Mesothelial cell of epicardium (in vitro differentiated cells): ENCODE measurements at places on chromosomes 12 and 14. TPM values are rescaled to one million over a fixed set of nuclear protein-coding genes. Genes with fewer than 3 reads are reported as not detected.
A peak's percentile ranks its signal among the peaks of the same experiment; 100 is the strongest.

DNA sequence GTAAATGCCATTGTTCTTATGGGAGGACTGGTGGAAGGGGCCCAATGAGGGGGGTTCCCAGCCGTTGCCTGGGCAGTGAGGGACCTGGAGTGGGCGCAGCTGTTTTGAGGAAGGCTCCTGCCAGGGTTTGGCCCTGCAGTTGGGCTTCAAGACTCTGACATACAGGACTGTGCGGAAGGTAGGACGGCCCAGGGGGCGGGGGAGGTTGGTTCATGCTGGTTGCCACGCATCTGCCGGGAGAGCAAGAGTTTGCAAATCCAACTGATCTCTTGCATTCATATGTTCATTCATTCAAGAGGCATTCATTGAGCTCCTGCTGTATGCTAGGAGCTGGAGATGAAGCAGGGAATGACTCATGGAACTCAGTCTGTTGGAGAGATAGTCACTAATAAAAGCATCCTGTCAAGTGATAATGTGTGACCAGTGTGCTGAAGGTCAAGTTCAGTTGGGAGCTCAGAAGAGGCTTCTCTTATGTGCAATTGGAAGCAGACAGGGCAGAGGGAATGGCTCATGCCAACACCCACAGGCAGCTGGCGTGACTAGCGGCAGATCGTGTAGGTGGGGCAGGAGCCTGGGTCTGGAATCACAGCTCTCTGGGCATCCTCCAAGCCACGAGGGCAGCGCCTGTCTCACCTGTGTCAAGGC is 7.8 kb downstream of the SH2B3 start:
- DNase-seq, result no peak

- DNase-seq, result no peak
Measured at GRCh38 chr14:95301527-95302187, 18.1 kb downstream of the CLMN start.

DNA sequence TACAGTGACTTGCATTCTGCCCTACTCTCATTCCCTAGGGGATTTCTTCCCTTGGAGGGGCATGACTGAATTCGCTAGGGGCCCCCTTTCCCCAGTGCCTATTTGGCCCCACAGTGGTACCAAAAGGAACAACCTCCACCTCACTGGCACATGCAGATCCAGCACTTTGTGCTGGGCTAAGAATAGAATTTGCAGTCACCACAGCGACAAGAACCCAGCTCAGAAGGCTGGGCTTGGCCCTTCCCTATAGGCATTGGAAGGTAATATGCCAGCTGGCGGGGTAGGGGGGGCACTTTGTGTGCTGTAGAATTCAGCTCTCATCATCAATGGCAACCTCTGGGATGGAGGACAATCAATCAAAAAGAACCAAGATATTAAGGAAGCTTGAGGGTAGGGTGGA is 13.9 kb downstream of the BAZ2A start:
- DNase-seq, result no peak

- no peak for DNase-seq
Measured at GRCh38 chr12:57229046-57229633, 371 bp upstream of the SHMT2 start.

GRCh38 chr14:70416725-70417349 is at the start of gene SYNJ2BP:
TSS of gene SYNJ2BP (minus strand) at chr14:70417090. CDS start at chr14:70416963, 127 bp downstream.
- DNase-seq, result peak; percentile 57

DNA sequence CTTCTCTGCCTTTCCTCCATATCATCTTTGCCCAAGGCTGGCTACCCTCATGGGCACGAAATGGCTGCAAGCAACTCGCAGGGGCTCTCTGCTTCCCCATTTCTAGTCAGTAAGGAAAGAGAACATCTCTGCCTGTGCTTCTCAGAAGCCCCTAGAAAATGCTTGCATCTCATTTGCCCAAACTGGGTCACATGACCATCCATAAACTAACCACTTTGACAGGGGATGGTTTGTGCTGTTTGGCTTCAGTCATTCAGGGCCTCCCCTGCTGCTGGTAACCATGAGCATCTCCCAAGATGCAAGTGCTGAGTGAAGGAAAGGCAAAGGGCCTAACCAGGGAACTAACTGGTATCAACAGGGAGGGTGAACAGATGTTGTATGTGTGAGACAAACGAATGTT is 91.1 kb downstream of the CCDC60 start:
- no peak for DNase-seq

Gene C14orf180
- total RNA-seq, result 0.29 to 0.52 TPM (median 0.36 TPM) in 3 replicates

DNA sequence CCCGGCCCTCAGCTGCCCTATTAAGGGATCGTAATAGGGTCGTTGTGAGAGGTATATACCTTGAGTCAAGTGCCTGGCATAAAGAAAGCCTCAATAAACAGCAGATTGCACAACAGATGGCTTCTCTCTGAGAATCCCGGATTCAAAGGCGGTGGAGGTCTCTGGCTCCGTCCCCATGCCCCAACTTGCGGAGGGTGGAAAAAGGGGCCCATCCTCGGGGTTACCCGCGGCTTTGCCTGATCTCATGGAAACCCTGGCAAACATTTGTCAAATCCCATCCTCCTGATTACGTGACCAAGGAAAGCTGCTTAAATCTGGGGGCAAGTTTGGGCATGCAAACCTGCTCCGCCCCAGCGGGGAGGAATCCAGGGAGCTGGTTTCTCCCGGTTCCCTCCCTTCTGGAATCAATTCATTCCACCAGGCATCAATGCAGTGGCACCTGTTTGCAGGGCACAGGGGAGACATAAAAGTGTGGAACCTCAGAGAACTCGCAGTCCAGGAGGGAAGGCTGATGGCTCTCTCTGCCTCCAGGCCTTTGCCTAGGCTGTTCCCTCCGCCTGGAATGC is 12.3 kb downstream of the TRPV4 start:
- DNase-seq, result no peak

Gene CARMIL3
- total RNA-seq, result 1.1 to 1.6 TPM (median 1.4 TPM) in 3 replicates

DNA sequence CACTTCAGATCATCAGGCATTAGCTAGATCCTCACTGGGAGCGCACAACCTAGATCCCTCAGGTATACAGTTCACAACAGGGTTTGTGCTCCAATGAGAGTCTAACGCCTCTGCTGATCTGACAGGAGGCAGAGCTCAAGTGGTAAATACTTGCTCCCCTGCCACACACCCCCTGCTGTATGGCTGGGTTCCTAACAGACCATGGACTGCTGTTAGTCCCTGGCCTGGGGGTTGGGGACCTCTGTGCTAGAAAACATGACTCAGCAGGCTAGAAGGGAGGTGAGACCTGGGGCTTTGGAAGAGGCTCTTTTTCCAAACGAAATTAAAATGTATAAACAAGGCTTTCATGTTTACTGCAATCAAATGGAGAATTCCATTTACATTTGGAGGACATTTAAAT is 691.1 kb downstream of the FLRT2 start:
- no peak for DNase-seq

Gene HCAR1
- total RNA-seq, result 1.2 to 1.3 TPM (median 1.2 TPM) in 3 replicates

Gene CYP46A1
- 1.9 to 2.4 TPM (median 2.3 TPM) in 3 replicates for total RNA-seq

Gene SERPINA3
- total RNA-seq, result 0.11 to 0.29 TPM in 2 of 3 replicates, not detected in the other

Gene NOS1
- 0.80 to 0.95 TPM (median 0.84 TPM) in 3 replicates for total RNA-seq

DNA sequence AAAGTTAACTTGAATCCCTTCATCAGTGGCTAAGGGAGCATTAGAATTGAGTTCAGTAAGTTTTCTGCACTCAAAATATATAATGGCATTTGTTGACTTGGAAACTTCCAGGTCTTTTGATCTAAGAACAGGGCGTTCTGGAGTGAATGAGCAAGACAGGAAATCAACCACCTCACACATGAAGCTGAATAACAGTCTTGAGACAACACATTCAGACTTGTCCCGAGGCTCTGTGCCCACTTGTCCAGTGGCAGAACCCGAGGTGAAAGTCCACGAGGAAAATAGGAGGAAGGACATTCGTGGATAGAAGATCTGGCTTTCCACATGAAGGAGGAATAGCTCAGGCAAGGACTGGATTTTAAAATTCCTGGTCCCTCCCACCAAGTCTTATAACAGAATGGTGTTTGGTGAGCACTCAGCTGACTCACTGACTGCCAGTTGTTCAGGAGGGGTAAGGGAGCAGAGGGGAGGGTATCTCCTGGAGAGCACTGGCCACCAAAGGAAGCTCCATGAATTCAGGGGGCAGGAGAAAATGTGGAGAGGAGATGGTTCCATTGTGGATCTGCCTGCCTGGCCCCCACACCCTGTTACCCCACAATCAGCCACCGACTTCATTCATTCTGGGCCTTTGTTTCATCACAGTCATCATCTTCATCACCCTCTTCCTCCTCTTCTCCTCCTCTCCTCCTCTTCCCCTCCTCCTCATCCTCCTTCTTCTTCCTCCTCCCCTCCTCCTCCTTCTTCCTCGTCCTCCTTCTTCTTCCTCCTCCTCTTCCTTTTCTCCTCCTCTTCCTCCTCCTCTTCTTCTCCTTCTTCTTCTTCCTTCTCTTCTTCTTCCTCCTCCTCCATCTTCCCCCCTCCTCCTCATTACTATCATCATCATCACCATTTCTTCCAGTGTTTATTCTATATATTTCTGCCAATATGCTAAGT is 620.1 kb downstream of the MED13L start:
- no peak for DNase-seq

- no peak for DNase-seq
Measured at GRCh38 chr12:101925361-101925760, 48.0 kb downstream of the DRAM1 start.

DNA sequence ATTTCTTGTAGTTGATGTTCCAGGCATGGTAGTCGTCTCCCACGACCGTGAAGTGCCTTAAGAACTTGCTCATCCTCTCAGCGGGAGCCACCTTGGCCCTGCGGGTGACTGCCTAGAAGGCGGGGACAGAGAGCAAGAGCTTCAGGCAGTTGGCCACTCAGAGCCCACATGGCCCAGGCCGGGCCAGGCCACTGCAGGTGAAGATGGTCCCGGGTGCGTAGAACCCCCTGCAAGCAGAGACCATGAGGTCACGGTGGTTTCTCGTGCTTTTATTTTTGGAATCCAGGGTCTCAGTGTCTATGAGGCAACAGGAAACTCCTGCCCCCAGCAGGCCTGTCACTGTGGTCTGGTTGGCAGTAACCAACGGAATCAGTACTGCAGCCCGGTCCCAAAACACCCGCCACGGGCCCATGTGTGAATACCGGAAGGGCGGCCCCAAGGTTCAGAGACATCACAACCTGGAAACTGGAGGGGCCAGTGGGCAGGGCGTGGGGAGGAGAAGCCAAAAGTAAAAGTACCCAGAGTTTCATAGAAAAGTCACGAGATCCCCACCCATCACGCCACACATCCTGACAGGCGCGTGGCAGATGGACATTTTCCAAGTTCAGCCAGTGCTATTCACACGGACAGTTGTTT is 27.5 kb downstream of the HVCN1 start:
- no peak for DNase-seq

- DNase-seq, result no peak
Measured at GRCh38 chr12:124939079-124939420, 24.6 kb upstream of the UBC start.
